NCI-H1930 (cell line): ENCODE measurements at places on chromosomes 1 and 21.

- DNase-seq: no peak
Observed at GRCh38 chr1:18527921-18528320, 47.2 kb downstream of the KLHDC7A start.

GRCh38 chr1:183685112-183685713 is 32.1 kb upstream of the APOBEC4 start:
- no peak for DNase-seq

GRCh38 chr1:224503161-224504118 is 68.8 kb upstream of the WDR26 start:
- DNase-seq: peak; percentile 10

DNA sequence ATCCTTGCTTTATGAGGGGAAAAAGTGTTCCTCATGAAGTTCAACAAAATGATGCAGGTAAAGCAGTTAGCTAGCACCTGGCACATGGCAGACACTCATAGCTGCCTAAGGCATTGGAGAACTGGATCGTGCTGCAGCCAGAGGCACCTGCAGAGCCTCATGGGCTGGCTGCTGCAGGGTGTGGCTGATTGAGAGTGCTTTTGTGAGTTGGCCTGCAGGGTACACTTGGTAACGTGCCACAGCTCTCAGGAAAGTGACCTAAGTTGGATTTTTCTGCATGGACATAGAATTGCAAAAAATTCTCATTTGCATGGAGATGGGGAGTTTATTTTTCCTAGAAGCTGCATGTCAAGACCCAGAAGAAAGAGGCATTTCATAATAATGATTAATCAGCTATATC is 31.6 kb upstream of the IL20 start:
- no peak for DNase-seq
